IMR-90 (cell line): ENCODE measurements at places on chromosomes 3 and 15.

DNA sequence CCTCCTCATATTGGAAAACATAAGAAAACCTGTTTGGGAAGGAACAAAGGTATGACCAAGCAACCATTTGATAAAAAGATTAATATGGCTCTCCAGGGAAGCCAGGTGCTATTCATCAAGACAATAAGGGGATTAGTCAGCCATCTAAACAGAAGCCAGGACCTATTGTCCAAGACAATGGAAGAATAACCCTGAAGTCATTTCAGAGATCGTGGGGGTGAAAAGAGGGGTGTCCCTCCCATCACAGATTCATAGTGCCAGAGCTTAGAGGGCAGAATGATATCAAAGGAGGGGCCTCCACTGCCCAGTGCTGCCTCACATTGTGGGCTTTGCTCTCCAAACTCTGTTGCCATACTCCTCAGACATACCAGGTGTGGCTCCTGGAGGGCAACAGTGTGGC is 73.5 kb downstream of the DAPK2 start:
- DNase-seq: no peak

DNA sequence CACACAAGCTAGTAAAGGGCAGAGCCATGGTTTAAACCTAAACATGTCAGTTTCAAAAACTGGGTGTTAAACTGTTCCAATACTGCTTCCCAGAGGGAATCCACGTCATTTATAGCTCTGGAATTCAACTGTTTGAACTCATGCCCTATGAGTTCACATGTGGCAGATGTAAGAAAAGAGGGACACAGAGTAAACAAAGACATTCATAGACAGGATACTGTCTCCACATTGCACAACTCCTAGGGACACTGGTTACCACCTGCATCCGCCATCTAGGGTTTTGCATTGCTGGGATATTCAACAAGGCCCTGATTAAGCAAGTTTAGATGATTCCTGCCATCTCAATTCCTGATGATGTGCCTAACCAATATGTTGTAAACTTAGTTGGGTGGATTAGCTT is 134.1 kb upstream of the COL8A1 start:
- peak; percentile 76 for DNase-seq

DNA sequence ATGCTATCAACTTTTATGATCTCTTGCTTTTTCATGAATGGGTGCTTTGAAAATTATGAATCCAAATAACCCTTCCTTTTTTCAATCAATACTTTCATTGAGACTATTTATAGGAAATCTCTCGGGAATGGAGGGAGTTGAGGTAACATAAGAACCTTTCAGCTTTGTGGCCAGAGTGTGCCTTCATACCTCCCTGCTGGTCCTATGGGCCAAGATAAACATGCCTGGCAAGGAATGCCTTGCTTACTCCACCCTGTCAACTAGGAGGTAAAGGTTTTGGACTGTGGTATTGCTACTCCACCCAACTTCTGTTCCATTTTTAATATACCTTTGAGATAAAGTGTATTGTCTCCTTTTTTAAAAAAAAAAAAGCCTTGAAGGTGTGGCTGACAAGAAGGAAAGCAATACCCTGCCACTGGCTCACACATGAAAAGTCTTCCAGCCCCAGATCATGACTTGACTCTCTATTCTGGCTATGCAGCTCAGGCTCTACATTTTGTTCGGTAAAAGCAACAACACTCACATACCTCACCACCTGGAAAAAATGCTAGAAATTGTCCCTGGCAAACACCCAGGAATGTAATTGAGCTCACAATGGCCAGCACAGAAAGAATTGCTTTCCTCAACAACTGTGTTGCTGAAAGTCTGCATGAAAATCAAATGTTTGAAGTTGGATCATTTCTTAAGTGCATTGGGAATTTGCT is 35.8 kb downstream of the COL8A1 start:
- peak; percentile 56 for DNase-seq

DNA sequence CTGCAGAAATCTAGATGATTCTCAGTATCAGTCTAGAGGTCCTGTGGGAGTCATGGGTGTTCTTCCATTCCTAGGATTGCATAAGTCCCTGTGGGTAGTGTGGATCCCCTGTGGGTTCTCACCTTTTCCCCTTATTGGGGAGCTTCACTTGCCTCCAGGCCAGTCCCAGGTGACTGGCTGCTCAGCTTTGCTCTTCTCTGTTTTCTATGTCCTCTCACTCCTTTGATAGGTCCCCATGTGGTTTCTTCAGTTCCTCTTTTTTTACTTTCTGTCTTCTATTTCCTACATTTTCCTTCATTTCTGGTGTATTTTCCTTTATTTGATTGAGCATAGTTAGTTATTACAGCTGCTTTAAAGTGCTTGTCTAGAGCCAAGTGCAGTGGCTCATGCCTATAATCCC is 10.9 kb downstream of the TEX55 start:
- no peak for DNase-seq

- no peak for DNase-seq
Observed at GRCh38 chr15:75622505-75622904, 3.0 kb downstream of the SNUPN start.

GRCh38 chr3:73637042-73637441 is 12.3 kb upstream of the PDZRN3 start:
- peak; percentile 55 for DNase-seq
